ENCODE measurements at places on chromosomes 16 and 17.
A peak's percentile ranks its signal among the peaks of the same experiment; 100 is the strongest.

- peaks cover 34% of the 10 kb centered on the region for H3K27me3 ChIP-seq
- no peaks in the 10 kb centered on the region for H3K4me1 ChIP-seq
- no peaks in the 10 kb centered on the region for H3K36me3 ChIP-seq
- H3K4me3 ChIP-seq = no peak overlapping the region
- no peak for DNase-seq
- peak overlapping the region; percentile 70 for H3K27ac ChIP-seq
Measured at GRCh38 chr17:8857919-8858318, 9.6 kb downstream of the PIK3R6 start.

GRCh38 chr16:68072038-68072695 is 13.0 kb upstream of the NFATC3 start:
- H3K27me3 ChIP-seq = no peaks in the 10 kb centered on the region
- no peak for DNase-seq
- H3K27ac ChIP-seq = no peak overlapping the region
- peaks cover 14% of the 10 kb centered on the region for H3K4me1 ChIP-seq
- no peak overlapping the region for H3K4me3 ChIP-seq

GRCh38 chr16:87464691-87465300 is 28.0 kb downstream of the ZCCHC14 start:
- DNase-seq = peak; percentile 52
- H3K27ac ChIP-seq = peak overlapping the region; percentile 94
- peak overlapping the region; percentile 3 for H3K4me3 ChIP-seq
- H3K36me3 ChIP-seq = no peaks in the 10 kb centered on the region

DNA sequence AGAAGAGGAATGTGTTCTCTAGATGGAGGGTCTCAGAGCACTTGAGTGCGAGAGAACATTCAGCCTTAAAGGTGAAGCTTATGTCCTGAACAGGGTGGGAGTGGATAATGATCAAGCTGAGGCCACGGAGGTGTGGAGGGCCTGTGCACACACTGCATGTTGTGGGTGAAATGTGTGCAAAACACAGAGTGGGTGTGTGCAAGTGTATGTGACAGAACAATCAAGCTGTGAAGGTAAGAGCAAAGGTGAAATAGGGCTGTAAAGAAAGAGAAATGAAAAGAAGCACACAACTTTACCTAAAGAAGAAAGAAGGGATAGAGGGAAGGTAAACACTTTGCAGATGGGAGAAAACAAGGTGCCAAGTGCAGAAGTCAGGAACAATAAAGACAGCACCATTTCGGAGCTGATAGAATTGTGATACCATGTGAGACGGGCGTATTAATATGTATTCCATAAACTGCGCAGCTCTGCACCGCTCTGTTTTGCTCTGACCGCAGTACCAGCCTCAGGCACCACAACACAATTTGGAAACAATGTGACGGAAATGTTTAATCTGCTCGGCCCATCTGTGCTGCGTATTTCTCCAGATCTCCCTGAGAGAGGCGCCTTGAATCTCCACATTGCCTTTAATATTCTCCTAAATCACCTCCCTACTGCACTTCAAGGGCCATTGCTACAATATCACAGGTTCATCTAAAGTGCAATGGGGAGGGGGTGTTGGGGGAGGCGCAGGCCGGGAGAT is 40.6 kb downstream of the SNX11 start:
- DNase-seq = no peak
- no peak overlapping the region for H3K27ac ChIP-seq
- H3K4me1 ChIP-seq = no peaks in the 10 kb centered on the region
- peaks cover 75% of the 10 kb centered on the region for H3K27me3 ChIP-seq

DNA sequence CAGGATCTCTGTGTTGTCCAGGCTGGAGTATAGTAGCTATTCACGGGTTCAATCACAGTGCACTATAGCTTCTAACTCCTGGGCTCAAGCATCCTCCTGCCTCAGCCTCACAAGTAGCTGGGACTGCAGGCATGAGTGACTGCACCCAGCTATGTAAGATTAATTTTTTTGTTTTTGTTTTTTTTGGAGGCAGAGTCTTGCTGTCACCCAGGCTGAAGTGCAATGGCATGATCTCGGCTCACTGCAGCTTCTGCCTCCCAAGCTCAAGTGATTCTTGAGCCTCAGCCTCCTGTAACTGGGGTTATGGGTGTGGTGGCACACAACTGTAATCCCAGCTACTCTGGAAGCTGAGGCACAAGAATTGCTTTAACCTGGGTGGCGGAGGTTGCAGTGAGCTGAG is 15.8 kb downstream of the PPM1D start:
- H3K27me3 ChIP-seq = no peaks in the 10 kb centered on the region
- H3K4me1 ChIP-seq = peaks cover 45% of the 10 kb centered on the region
- H3K4me3 ChIP-seq = no peak overlapping the region
- DNase-seq = no peak

GRCh38 chr17:40361925-40362695 is 2.4 kb downstream of the GJD3 start:
- peaks cover 3% of the 10 kb centered on the region for H3K36me3 ChIP-seq
- no peak overlapping the region for H3K27ac ChIP-seq
- H3K4me1 ChIP-seq = peaks cover 48% of the 10 kb centered on the region
- H3K27me3 ChIP-seq = peaks cover 45% of the 10 kb centered on the region
- H3K4me3 ChIP-seq = peak overlapping the region; percentile 49

DNA sequence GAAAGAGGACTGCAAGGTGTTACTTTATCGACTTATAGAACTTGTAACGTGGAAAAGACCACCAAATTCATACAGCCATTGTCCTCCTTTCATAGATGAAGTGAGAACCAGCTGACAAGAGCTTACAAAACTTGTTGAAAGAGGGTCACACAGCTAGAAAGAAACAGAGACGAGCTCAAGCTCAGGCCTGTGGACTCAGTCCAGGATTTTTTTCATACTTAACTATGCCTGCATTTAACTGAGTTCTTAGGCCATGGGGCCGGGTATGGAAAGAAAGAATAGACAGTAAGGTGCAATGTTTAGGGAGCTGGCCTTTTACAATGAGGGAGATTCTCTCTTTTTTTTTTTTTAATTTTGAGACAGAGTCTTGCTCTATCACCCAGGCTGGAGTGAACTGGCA is 106.1 kb downstream of the ADAMTS18 start:
- H3K36me3 ChIP-seq = no peaks in the 10 kb centered on the region
- no peaks in the 10 kb centered on the region for H3K4me1 ChIP-seq
- H3K4me3 ChIP-seq = no peak overlapping the region

DNA sequence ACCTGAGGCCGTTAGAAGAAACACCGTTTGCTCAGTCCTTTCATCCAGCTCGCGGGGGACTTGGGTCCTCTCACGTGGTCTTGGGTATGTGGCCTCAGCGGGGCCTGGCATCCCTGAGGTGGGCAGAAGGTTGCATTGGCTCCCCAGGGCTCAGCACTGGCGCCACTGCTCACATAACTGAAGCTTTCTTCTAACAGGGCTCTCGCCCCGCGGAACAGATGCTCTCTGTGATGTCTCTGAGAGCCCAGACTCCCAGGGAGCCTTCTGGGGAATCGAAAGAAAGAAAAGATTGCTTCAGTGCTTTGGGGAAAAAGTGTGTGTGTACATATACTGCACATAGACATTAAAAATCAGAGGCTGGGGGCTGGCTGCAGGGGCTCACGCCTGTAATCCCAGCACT is 10.1 kb downstream of the MGRN1 start:
- no peak overlapping the region for H3K4me3 ChIP-seq
- no peak overlapping the region for H3K27ac ChIP-seq
- peaks cover 29% of the 10 kb centered on the region for H3K4me1 ChIP-seq
- no peaks in the 10 kb centered on the region for H3K27me3 ChIP-seq

GRCh38 chr17:49148171-49148570 is 15.6 kb downstream of the B4GALNT2 start:
- H3K4me1 ChIP-seq = no peaks in the 10 kb centered on the region
- no peak for DNase-seq
- no peak overlapping the region for H3K27ac ChIP-seq

DNA sequence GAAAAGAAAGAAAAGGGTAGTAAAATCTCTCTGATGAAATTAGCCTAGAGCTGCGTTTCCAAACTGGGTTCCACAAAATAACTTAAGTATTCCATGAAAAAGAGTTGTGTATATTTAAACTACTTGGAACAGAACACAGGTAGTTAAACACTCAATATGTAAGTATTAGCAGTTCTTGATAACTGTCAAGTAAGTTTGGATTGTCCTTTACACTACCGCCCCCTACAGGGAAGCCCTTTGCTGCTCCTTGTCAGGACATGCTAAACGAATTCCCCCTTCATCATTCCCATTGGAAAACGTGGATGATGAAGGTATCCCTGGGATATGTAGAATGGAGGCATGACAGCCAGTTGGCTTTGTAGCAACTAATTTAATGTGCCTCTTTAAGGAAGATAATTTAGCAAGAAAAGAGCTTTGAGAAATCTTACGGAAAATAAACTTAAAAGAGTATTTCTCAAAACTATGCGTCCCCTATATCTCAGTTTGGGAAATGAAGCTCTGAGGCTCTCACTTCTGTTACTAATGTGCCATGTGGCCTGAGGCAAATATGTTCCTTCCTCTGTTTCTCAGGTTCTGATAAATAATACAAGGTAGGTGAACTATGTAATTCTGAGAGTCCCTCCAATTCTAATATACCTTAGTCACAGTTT is 18.8 kb downstream of the NCBP3 start:
- H3K27me3 ChIP-seq = no peaks in the 10 kb centered on the region
- H3K4me1 ChIP-seq = no peaks in the 10 kb centered on the region
- no peak overlapping the region for H3K27ac ChIP-seq

GRCh38 chr16:12158428-12158827 is 181.9 kb downstream of the SNX29 start:
- H3K27me3 ChIP-seq = no peaks in the 10 kb centered on the region
- H3K4me1 ChIP-seq = no peaks in the 10 kb centered on the region
- DNase-seq = no peak

DNA sequence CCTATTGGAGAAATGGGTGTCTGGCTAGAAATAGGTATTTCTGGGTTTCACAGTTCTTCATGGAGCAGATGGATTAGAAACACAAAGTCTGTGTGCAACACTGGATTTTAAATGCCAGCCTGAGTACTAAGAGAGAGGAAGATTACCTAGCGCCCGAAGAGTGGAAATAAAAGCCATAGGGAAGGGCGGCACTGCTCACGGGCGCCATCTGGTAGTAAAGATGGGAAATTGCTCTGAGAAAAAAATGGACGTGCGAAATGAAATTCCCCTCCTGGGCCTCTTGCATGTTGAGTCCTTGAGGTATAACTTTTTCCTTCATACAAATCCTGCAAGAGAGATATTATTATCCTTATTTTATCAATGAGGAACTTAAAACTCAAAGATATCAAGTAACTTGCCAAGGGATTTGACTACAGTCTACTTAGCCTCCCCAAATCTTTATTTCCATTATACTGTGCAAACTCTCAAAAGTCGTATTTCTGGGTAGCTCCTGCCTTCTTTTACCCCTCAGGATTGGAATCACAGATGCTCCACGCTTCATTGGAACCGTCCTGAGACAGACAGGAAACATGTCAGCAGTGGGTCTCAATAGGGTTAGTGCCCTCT is 72.8 kb downstream of the MMD start:
- DNase-seq = no peak
- no peaks in the 10 kb centered on the region for H3K36me3 ChIP-seq
- H3K27ac ChIP-seq = no peak overlapping the region
- no peak overlapping the region for H3K4me3 ChIP-seq

GRCh38 chr16:15682105-15682570 is 32.1 kb downstream of the NDE1 start:
- H3K4me1 ChIP-seq = no peaks in the 10 kb centered on the region
- peaks cover 72% of the 10 kb centered on the region for H3K36me3 ChIP-seq
- DNase-seq = no peak
- H3K27ac ChIP-seq = peak overlapping the region; percentile 24

DNA sequence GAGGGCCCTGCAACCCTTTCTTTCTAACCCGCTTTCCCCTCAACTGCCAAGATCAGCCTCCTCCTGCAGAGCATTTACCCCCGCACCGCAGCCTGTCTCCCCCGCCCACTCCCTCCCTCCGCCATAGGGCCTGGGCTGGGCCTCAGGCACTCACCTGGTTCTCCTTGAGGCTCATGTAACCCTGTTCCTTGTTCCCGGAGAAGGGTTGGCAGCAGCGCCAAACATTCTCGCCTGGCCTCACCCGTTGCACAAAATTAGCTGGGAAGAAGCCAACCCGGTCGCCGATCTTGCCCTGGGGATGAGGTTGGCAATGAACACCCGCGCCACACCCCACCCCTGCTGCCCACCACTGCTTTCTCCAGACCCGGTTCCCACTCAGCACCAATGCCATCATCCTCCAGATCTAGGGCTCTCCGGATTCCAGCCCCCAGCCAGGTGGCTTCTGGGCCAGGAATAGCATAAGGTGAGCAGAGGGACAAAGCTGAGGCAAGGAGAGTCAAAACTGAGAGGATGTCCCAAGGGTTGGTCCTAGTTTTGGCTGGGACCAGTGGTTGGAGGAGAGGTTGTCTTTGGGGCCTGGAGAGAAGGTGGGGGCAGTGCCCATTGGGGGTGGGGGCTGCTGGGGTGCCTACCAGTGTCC is 12.8 kb downstream of the STAC2 start:
- H3K4me1 ChIP-seq = peaks cover 7% of the 10 kb centered on the region
- no peak overlapping the region for H3K4me3 ChIP-seq
- no peak for DNase-seq
- no peaks in the 10 kb centered on the region for H3K36me3 ChIP-seq
- peaks cover 70% of the 10 kb centered on the region for H3K27me3 ChIP-seq
- H3K27ac ChIP-seq = peak overlapping the region; percentile 53

GRCh38 chr16:20214401-20214800 is 112.9 kb downstream of the GP2 start:
- H3K27ac ChIP-seq = no peak overlapping the region
- H3K36me3 ChIP-seq = no peaks in the 10 kb centered on the region
- H3K27me3 ChIP-seq = no peaks in the 10 kb centered on the region

DNA sequence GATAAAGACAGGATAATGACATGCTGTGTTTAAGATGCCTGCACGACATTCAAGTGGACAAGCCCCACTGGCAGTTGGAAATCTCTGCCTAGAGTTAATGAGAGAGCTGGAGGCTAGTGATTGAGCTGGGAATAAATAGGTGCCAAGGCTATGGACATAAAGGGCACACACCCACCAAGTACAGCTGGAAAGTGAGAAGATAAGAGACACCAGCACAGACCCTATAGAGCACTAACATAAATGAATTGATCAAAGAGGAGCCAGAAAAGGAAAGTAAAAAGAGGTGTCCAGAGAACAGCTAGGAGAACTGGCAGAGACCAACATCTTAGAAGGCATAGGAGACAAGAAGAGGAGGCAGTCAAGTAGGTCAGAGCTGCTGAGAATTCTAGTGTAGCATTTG is 101.2 kb downstream of the YPEL2 start:
- no peak overlapping the region for H3K4me3 ChIP-seq
- no peak for DNase-seq
- peaks cover 37% of the 10 kb centered on the region for H3K4me1 ChIP-seq
- H3K27me3 ChIP-seq = no peaks in the 10 kb centered on the region
- H3K36me3 ChIP-seq = no peaks in the 10 kb centered on the region

DNA sequence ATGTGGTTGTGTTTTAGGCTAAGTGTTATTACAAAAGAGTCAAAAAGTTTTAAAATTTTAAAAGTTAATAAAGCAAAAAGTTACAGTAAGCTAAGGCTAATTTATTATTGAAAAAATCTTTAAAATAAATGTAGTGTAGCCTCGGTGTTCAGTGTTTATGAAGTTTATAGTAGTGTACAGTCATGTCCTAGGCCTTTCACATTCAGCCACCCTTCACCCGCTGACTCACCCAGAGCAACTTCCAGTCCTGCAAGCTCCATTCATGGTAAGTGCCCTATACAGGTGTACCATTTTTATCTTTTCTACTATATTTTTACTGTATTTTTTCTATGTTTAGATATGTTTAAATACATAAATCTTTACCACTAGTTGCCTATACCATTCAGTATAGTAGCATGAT is 98.5 kb upstream of the RPRML start:
- H3K4me3 ChIP-seq = no peak overlapping the region
- no peaks in the 10 kb centered on the region for H3K4me1 ChIP-seq
- no peaks in the 10 kb centered on the region for H3K36me3 ChIP-seq
- no peak for DNase-seq

All from left lung (tissue), 14 donors.